HFF-Myc (cell line): ENCODE measurements at places on chromosomes 12 and 14.

GRCh38 chr12:123410041-123410412 lies 26.1 kb downstream of the KMT5A start:
- DNase-seq: no peak

GRCh38 chr14:51653079-51653774 lies 1.5 kb downstream of the FRMD6 start:
- DNase-seq: no peak

- no peak for DNase-seq
These were observed 70.2 kb downstream of the STXBP6 start for GRCh38 chr14:24979725-24980239.

DNA sequence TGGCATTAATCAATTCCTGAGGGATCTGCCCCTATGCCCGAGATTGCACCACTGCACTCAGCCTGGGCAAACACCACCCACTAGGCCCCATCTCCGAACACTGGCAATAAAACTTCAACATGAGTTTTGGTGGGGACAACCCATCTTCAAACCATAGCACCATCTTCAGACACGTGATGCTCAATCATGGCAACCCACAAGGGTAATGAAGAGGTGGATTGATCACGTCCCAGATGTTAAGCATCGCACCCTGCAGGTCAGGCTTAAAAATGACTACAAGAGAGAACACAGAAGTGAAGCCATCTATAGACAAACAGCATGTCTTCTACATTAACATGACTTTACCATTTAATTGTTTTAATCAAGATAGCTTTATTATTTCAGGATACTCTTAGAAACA lies 42.8 kb upstream of the DDHD1 start:
- DNase-seq: no peak

DNA sequence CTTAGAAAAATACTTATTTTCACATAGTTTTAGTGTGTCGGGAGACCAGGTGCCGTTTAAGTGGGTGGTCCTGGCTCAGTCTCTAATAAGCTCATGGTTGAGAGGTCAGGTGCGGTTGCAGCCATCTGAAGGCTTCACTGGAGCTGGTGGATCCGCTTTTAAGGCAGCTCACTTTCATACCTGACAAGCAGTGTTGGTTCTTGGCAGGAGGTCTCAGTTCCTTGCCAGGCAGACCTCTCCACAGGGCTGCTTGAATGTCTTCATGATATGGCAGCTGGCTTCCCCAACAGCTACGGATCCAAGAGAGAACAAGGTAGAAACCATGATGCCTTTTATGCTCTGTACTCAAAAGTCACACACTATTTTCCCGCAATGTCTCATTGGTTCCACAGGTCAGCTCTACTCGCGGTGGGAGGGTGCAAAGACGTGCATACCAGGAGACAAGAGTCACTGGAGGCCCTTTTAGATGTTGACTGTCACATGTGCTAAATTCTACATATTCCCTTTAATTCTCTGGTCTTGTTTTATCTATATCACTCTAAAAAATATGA lies 8.0 kb upstream of the ZDHHC17 start:
- DNase-seq: no peak

DNA sequence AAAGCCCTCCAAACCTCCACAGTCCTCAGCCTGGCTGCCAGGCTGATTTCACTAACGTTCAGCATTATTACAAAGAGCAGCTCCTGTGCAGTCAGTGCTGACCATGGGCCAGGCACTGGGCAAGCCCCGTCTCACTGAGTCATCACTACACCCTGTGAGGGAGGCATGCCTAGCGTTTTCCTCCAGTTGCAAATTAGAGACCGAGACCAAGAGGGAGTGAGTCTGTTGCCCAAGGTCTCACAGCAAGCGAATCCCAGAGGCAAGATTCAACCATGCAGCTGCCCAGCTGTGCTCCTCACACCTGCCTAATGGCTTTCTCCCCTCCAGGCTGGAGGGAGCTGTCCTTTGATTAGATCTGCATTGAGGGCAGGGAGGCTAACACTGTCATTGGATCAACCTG lies 229.3 kb upstream of the LHX5 start:
- no peak for DNase-seq

DNA sequence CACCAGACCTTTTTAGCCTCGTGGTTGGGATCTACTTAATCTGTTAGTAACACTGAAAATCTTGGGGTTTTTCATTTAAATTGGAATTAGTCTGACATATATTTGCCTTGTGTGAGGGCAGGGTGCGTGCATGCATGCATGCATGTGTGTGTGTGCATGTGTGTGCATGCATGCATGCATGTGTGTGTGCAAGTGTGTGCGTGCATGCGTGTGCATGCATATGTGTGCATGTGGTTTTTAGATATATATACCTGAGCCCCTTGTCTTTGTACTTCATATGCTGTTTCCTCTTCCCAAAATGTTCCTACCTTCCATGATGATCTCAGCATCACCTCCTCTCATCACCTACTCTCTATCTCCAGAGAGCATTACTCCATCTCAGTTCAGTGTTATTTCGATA lies 66.3 kb upstream of the BCL11B start:
- no peak for DNase-seq

DNA sequence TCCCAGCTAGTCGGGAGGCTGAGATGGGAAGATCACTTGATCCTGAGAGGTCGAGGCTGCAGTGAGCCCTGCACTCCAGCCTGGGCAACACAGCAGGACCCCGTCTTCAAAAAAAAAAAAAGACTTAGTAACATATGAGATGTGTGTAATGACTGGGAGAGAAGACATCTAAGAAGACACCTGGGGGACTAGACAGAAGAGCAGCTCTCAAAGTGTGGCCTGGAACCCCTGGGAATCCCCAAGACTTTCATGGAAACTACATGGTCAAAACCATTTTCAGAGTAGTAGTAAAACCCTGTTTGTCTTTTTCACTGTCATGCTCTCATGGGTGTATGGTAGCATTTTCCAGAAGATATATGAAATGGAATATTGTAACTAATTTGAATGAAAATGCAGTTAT lies 45.3 kb downstream of the R3HDM2 start:
- no peak for DNase-seq

DNA sequence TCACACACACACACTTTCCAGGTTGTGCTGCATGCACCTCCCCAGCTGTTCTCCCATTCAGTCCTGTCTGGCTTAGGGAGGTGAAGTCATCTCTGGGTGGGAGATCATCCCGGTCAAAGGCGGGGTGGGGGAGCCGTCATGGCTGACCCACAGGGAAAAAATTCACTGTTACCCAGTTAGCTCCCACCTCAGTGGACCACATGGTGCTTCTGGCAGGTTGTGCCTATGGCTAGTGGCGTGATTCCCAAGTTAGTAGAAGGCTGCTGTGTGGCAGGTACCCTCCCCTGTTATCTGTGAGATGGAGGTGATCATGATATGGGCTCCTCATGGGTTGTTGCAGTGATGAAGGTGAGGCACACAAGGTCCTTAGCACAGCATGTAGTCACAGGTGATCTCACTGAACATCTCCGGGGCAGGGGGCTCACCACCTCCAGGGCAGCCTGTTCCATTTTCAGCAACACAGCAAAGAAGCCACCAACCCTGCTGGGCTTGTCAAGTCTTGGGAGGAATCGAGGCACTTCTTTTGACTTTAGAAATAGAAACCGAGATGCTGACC lies 154.9 kb upstream of the CCND2 start:
- no peak for DNase-seq

GRCh38 chr12:123099560-123100192 lies 51.2 kb downstream of the PITPNM2 start:
- no peak for DNase-seq

- no peak for DNase-seq
These were observed 192.7 kb downstream of the BTG1 start for GRCh38 chr12:91952916-91953315.

- no peak for DNase-seq
These were observed 67.1 kb upstream of the KRR1 start for GRCh38 chr12:75578546-75578945.

DNA sequence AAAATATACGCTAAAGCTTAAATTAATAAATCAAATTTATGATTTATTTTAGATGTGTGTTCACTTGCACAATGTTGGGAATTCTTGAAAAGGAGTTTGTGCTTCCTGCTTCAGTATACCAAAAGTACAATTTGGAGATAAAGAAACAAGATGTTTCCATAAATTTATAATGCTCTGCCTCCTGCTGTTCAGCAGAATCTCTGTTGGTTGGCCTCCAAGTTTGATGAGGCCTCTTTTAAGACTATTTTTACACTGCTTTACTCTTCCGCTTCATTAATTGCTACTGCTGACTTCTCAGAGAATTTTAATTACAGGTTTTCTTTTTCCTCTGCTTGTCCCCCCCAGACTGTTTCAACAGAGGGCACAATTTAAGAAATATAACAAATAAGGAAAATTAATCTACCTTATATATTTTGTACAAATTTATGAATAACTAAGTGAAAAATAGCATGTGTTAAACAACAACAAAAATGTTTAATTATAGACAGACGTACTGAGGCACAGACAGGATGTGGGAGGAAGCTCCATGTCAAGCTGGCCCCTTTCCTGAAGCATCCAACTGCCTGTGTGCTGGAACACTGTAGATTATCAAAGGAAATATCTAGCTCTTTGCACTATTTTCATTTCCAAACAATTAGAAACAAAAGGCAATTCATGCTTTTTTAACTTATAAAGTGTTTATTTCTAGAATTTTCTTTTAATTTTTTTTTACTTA lies 83.9 kb downstream of the PIK3C2G start:
- DNase-seq: no peak

GRCh38 chr12:12290206-12290605 lies 23.4 kb upstream of the LRP6 start:
- DNase-seq: no peak

GRCh38 chr14:81323093-81323492 lies 77.0 kb downstream of the STON2 start:
- DNase-seq: no peak

- DNase-seq: no peak
These were observed 36.7 kb downstream of the TRMT5 start for GRCh38 chr14:60944204-60944603.

- no peak for DNase-seq
These were observed 61.1 kb downstream of the RASSF9 start for GRCh38 chr12:85775091-85775490.

- DNase-seq: no peak
These were observed 58.8 kb upstream of the AP4S1 start for GRCh38 chr14:30966415-30967363.

GRCh38 chr12:112833267-112833666 lies 41.7 kb downstream of the RPH3A start:
- no peak for DNase-seq

DNA sequence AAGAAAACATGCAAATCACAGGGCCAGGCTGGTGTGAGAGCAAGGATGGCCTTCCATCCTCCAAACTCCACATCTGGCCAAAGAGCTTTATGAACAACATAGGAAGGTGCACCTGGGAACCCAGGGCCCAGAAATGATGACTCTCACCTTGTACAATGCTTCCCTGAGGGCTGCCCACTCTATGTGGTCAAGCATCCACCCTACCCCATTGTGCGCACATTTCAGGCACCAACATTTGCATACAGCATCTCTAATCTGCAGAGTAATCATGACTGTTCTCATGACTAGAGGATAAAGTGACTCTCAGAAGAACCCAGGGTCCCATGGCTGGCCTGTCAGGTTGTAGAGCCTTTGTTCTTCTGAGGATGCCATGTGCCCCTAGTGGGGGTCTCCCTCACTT lies 57.2 kb upstream of the NTF3 start:
- DNase-seq: no peak

DNA sequence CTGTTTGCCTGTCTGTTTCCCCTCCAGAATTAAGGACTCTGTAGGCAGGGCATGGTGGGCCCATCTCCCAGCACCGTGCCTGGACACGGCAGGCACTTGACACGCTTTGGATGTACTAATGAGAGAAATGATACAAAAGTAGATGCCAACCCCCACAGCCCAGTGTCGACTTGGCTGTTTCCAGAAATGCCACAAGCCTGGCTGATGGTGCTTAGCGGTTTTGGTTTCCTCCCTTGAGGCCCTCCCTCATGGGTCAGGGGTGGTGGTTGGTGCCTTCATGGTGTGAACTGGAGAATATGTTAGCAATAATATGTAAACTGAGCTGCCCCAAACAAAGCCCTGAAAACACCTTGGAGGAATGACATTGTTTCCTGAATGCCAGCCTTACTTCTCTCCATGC lies 55.5 kb upstream of the ESRRB start:
- no peak for DNase-seq

DNA sequence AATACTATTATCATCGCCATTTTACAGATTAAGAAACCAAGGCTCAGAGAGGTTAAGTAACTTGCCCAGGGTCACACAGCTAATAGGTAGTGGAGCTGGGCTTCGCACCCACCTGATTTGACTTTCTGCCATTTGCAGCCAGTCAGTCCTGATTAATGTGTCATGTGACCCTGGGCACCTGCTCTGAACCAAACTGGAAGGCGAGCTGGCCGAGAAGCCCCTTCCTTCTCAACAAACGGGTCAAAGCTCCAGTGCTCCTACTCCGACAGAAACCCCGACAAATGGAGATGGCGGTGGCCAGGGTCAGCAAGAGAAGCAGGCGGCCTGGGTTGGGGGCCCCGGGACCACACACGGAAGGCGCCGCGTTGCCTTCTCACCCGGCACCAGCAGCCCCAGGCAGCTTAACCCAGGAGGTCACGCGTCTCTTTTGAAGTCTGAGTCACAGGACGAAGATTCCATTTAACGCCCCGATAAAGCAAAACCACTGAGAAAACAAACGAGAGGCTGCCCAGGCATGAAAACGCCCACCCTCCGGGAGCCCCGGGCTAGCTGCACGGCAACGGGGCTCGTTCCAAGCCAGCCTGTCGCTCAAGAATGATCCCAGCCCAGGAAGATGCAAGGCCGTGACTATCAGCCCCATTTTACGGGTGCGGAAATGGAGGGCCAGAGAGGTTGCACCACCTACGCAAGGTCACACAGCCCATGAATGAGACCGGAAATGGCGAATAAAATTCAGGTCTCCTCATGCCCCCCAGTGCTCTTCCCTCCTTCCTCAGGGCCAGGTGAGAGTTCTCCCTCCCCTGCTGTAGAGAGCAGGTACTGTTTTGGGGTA lies 124.8 kb downstream of the SCARB1 start:
- no peak for DNase-seq

DNA sequence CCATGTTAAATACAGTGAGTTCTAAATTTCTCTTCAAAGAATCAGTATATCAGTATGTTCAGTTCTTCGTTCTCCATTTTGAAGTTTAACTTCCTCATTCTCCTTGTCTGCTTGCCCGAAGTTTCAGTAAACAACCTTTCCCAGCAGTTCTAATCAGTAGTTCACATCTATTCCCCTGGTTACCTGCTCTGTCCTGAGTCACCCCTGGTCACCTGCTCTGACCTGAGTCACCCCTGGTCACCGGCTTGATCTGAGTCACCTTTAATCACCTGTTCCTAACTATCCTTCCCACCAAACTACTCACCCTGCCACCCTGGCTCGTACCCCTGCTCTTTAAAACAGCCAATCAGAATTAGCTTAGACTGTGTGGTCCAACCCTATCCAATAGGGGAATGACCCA lies 9.4 kb upstream of the OR10G3 start:
- DNase-seq: no peak

- no peak for DNase-seq
These were observed 6.8 kb upstream of the SIVA1 start for GRCh38 chr14:104746071-104746545.

GRCh38 chr12:28884904-28885679 lies 264.0 kb upstream of the FAR2 start:
- peak; percentile 92 for DNase-seq
